Erythroblast (primary cell): ENCODE measurements at places on chromosomes 1 and 21.
A peak's percentile ranks its signal among the peaks of the same experiment; 100 is the strongest.

DNA sequence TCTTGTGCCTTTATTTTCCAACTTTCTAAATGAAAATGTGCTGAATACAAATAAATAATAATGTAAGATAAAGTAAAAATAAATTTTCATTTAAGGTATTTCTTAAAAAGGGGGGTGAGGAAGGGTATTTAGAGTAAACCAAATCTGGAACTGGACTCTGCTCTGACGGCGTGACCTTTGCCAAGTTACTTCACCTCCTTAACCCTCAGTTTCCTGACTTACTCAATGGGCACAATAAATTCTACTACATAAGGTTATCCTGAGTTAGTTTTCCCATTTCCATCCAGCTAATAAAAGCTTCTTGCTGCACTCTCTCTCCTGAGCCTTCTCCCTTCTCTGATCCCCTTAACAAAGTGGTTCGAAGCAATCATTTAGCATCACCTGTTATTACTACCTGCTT lies 93.9 kb downstream of the NID1 start:
- DNase-seq = no peak

DNA sequence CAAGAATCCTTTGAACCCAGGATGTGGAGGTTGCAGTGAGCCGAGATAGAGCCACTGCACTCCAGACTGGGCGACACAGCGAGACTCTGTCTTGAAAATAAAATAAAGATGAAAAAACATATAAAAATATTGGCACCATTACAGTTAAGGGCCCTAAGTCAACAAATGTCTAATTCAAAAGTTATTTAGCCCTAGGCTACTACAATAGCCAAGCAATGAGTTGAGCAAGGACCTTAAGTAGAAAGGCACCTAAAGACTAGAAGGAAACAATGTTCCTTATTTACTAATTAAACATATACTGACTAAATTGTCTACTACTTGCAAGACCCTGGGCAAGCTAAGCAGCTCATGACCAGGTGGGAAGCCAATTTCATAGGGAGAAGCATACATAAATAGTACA lies 4.1 kb downstream of the PIK3R3 start:
- DNase-seq = no peak

- DNase-seq = peak; percentile 73
Observed at GRCh38 chr1:1397839-1398523, 1.2 kb downstream of the CCNL2 start.

DNA sequence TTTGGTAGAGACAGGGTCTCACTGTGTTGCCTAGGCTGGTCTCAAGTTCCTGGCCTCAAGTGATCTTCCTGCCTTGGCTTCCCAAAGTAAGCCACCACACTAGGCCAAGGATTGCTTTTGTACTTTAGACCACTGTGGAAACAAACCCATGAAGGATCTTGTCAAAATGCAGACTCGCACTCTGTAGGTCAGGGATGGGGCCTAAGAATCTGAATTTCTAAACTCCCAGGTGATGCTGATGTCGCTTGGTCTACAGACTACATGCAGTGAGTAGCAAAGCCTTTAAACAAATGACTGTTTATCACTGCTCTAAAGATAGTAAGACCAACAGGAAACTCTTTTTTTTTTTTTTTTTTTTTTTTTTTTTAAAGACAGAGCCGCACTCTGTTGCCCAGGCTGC lies 54.1 kb upstream of the MUTYH start:
- DNase-seq = no peak

DNA sequence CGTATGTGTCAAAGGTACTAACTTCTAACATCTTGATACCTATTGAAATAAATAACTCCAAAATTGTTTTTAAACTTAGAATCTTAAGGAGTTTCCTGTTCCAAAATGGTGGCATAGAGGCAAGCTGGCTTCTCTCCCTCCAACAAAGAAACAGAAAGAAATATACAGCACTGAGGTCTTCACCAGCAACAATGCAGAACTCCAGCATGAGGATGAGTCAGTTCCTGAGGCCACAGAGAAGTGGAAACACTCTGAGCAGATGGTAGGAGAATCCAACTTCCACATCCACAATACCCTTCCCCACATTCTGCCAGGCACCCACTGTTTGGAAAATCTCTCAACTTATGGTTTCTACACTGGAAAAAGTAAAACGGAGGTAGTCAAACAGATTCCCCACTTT lies 12.2 kb upstream of the PPIH start:
- no peak for DNase-seq

DNA sequence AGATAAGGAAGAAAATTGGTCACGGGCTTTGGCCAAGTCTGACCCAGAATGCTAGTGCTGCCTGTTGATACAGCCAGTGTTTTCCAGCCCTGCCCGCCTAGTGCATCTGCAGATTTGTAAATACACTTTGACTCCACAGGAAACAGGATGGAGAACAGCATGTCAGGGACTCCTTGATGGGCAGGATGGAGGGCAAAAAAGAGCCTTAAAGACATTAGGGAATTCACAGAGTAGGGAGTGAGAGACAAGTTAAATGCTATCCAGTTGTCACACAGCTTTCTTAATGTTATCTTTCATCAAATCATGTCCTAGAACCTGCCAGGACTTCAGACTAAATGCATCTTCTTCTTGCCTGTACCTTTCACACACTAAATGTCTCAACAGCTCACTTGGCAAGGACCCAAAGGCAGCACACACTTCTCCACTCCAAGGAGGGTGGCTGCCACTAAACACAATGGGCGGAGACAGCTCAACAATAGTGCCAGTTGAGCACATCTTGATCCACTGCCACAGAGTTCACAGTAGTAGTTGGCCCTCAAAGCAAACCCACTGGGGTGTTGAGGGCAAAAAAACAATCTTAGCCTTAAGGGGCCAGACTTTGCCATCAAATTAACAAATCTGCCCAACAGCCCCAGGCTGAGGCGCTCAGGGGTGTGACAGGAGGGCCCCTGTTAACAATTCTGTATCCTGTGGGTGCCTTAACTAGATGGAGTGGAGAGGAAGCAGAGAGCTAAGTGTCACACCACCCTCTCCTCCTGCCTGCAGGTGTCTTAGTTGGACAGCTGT lies 2.7 kb downstream of the HIVEP3 start:
- no peak for DNase-seq

GRCh38 chr1:240607006-240607405 lies 4.9 kb downstream of the GREM2 start:
- no peak for DNase-seq

- DNase-seq = peak; percentile 31
Observed at GRCh38 chr1:1080122-1080757, 6.1 kb upstream of the RNF223 start.

DNA sequence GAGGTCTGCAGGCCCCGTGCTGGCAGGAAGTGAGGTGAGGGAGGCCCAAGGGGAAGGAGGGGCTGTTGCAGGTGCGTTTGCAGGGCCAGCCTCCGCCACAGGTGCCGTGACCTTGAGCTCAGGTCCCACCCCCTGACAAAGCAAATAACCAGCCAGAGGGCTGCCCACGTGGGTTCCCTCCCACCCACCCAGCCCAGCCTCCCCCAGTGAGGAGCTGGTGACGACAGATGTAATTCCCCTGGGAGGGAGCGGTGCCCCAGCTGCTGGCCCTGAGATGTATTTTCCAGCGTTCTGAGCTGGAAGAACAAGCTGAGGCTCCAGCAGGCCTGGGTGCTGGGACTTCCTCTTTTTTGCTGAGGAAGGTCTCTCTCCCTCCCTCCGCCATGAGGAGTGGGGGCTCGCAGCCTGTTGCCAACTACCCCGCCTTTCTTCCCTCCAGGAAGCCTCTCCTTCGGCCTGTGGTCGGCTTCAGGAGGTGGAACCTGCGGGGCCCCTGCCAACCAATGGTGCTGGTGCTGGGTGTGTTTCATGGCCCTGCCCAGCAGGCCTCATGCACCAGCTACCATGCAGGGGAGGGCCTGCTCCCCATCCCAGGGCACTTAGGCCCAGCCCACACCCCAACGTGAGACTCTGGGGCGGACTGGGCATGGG lies 153.2 kb downstream of the PRDM16 start:
- no peak for DNase-seq

DNA sequence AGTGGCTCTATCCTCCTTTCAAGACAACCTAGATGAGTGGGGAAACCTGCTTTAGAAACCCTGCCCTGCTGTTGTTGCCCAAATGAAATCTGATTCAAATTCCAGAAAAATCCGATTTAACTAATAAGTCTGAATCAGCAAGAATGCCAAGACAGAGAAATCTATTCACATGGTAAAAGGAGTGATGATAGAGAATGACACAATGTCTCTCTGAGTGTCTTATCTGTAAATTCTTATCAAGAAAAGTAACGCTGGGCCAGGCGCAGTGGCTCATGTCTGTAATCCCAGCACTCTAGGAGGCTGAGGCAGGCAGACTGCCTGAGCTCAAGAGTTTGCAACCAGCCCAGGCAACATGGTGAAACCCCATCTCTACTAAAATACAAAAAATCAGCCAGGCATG lies 13.7 kb upstream of the GUCA2A start:
- DNase-seq = peak; percentile 56
